ENCODE measurements at places on chromosomes 12 and 14. TPM values are rescaled to one million over a fixed set of nuclear protein-coding genes. Genes with fewer than 3 reads are reported as not detected.

GSC gene
- not detected for total RNA-seq

GRCh38 chr14:68420350-68420749 lies 372.5 kb downstream of the ZFP36L1 start:
- H3K27ac ChIP-seq = no peak overlapping the region
- peaks cover 16% of the 10 kb centered on the region for H3K4me1 ChIP-seq
- H3K27me3 ChIP-seq = no peaks in the 10 kb centered on the region

- H3K27me3 ChIP-seq = no peaks in the 10 kb centered on the region
- peaks cover 4% of the 10 kb centered on the region for H3K36me3 ChIP-seq
- peak overlapping the region; percentile 54 for H3K27ac ChIP-seq
- no peak overlapping the region for H3K4me3 ChIP-seq
Observed at GRCh38 chr12:71504476-71504875, 64.9 kb downstream of the LGR5 start.

REC8 gene
- 60.7 TPM for total RNA-seq

GRCh38 chr14:104895786-104896661 lies 28.7 kb upstream of the PLD4 start:
- H3K4me3 ChIP-seq = no peak overlapping the region
- DNase-seq = no peak
- H3K4me1 ChIP-seq = peaks cover 1% of the 10 kb centered on the region
- H3K27ac ChIP-seq = no peak overlapping the region

CAPZA3 gene
- not detected for total RNA-seq

- H3K27me3 ChIP-seq = no peaks in the 10 kb centered on the region
- peak overlapping the region; percentile 24 for H3K27ac ChIP-seq
- no peak overlapping the region for H3K4me3 ChIP-seq
Observed at GRCh38 chr14:71690478-71690877, 241.8 kb upstream of the RGS6 start.

DNA sequence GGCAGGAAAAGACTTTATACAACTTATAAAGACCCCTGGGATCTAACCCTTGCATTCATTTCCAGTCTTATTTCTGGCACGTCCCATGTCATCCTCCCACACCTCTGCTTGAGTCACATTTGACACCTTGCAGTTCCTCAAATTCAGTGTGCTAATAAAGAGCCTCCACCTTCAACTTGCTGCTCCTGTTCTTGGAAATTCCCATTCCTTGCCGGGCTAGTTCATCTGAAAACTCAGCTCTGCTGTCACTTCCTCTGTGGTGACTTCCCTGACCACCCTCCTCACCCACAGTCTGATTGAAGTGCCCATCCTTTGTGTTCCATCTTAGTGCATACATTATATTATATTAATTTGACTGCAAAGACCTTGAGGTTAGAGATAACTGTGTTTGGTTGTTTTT lies 37.4 kb upstream of the PSMA6 start:
- no peak overlapping the region for H3K27ac ChIP-seq
- peaks cover 17% of the 10 kb centered on the region for H3K4me1 ChIP-seq
- H3K27me3 ChIP-seq = no peaks in the 10 kb centered on the region
- H3K36me3 ChIP-seq = peaks cover 12% of the 10 kb centered on the region
- no peak for DNase-seq

MYF5 gene
- not detected for total RNA-seq

FAM222A gene
- 0.96 TPM for total RNA-seq

GRCh38 chr12:110431957-110432587 lies 18.1 kb downstream of the ARPC3 start:
- H3K4me1 ChIP-seq = no peaks in the 10 kb centered on the region
- no peak overlapping the region for H3K4me3 ChIP-seq
- no peak for DNase-seq

- no peak overlapping the region for H3K4me3 ChIP-seq
- no peak for DNase-seq
- H3K27ac ChIP-seq = no peak overlapping the region
- H3K4me1 ChIP-seq = no peaks in the 10 kb centered on the region
Observed at GRCh38 chr12:6084261-6084968, 40.1 kb downstream of the VWF start.

RFLNA gene
- total RNA-seq = not detected

DNA sequence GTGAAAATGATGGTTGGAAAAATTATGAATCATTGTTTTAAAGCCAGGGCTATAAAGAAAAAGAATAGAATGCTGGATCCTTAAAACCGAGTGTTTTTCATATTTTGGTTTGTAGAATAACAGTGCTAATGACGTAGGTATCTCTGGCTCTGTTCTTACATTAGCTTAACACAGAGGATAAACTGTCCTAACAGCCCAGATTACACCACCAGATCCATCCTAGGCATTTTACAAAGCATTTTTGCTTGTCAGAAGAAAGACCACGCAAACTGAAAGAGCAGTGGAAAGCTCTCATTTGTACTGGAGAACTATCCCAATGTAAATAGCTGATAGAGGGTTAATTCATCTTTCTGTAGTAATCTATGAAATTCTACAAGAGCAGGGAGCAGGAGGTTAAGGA lies 13.6 kb downstream of the IFT81 start:
- H3K4me3 ChIP-seq = no peak overlapping the region
- DNase-seq = no peak
- peaks cover 10% of the 10 kb centered on the region for H3K4me1 ChIP-seq
- H3K27me3 ChIP-seq = no peaks in the 10 kb centered on the region
- H3K27ac ChIP-seq = no peak overlapping the region

PTMS gene
- total RNA-seq = 36.2 TPM

DNA sequence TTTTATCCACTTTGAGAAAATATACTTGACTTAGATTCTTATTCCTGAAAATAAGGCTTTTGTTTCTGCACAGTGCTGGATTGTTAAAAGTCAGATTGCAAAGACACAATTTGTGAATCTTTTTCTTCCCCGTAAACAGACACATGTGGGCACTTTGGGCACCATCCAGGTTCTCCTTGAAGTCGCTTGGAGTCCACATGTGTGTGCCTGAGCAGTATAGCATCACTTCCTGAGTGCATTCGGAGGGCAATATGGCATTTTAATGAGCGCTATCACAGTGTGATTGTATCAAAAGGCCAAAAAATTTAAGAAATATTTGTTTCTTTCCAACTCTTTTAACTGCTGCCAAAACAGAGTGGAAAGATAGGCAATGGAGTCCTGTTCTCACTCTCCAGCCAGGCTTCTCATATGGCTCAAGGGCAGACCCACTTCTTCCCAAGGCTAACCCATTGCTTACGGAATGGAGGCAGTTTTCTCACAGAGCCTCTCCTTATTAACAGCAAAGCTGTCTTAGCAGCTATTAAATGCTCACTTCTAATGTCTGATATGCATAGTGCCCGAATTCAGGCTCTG lies 397.1 kb downstream of the EGLN3 start:
- no peaks in the 10 kb centered on the region for H3K36me3 ChIP-seq
- H3K27me3 ChIP-seq = no peaks in the 10 kb centered on the region
- H3K4me1 ChIP-seq = no peaks in the 10 kb centered on the region
- no peak for DNase-seq

DNA sequence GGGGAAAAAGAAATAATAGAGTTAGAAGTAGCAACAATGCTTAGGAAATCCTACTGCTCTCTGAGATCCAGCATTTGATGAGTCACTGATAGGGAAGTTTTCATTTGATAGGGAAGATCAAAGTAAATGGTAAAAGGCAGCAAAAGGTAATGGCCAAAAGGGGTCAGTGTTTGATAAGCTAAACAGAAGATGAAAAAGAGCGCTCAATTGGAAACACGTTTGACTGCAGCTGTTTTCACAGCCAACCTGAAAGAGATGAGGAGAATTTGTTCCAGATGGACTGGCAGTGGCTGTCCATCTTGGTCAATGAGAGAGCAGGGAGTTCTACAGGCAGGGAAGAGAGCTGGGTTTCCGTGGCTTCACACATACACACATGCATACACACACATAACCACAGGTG lies 264.2 kb downstream of the TMEM132C start:
- no peaks in the 10 kb centered on the region for H3K4me1 ChIP-seq
- no peaks in the 10 kb centered on the region for H3K36me3 ChIP-seq
- H3K27me3 ChIP-seq = no peaks in the 10 kb centered on the region
- no peak overlapping the region for H3K4me3 ChIP-seq

IFNG gene
- 0.91 TPM for total RNA-seq

DNA sequence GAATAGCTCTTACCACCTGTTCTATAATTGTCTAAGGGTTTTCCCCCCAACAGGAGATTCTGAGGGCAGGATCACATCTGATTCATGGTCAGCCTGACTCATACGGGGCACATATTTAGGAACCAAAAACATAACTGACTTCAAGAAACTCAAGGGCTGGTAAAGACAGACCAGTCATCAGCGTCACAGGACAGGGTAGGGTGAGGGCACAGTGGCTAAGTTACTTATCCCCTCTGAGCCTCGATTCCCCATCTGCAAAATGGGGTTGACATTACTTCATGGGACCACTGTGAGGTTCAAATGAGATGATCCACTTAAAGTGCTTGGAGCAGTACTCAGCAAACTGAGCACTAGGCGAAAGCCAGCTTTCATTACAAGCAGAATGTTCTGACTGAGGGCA lies 606 bp downstream of the CINP start:
- H3K27ac ChIP-seq = peak overlapping the region; percentile 86
- H3K27me3 ChIP-seq = no peaks in the 10 kb centered on the region
- no peak for DNase-seq
- H3K4me3 ChIP-seq = peak overlapping the region; percentile 91
- peaks cover 2% of the 10 kb centered on the region for H3K36me3 ChIP-seq

CCND2 gene
- 417 TPM for total RNA-seq

GRCh38 chr12:53064613-53065436 lies 14.4 kb downstream of the SPRYD3 start:
- H3K36me3 ChIP-seq = peaks cover 15% of the 10 kb centered on the region
- peaks cover 6% of the 10 kb centered on the region for H3K4me1 ChIP-seq
- H3K27me3 ChIP-seq = peaks cover 1% of the 10 kb centered on the region
- no peak overlapping the region for H3K27ac ChIP-seq
- peak; percentile 19 for DNase-seq

DCN gene
- total RNA-seq = not detected

DNA sequence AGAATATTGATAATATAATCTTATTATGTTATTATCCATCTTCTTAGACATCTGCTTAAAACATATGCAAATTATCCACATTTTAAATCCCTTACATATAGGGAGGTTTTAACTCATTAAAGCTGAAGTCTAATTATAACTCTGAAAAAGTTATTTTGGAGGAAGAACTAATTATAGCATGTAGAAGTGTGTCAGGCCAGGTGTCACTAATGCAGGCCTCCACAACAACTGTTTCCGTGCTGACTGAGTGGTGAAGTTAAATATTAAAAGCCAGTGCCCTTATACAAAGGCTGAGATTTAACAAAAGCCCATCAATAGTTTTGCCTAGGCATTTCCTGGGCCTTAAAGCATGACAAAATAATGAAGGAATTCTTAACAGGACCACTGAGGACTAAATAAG lies 157.4 kb downstream of the LRRK2 start:
- no peaks in the 10 kb centered on the region for H3K36me3 ChIP-seq
- H3K27me3 ChIP-seq = no peaks in the 10 kb centered on the region
- H3K4me3 ChIP-seq = no peak overlapping the region
- no peak overlapping the region for H3K27ac ChIP-seq

OASL gene
- total RNA-seq = 43.7 TPM

DNA sequence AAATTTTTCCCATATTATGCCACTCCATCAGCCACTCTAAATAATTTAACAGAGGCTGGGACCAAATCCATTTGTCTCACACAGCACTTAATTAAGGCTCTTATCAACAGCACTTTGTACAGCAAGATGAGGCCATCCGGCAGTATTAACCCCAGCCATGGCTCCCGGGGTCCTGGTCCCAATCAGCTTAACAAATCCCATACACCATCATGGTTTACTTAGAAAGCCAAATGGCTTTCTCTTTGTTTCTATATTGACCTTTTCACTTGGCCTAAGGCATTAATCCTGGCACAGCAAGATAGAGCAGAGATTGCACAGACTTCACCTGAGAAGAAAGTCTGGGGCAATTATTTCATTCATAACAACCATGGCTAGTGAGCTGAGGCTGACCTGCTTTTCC lies 38.6 kb downstream of the SPTSSA start:
- H3K27ac ChIP-seq = no peak overlapping the region
- no peak overlapping the region for H3K4me3 ChIP-seq
- peaks cover 7% of the 10 kb centered on the region for H3K27me3 ChIP-seq
- H3K36me3 ChIP-seq = no peaks in the 10 kb centered on the region
- no peak for DNase-seq

DNA sequence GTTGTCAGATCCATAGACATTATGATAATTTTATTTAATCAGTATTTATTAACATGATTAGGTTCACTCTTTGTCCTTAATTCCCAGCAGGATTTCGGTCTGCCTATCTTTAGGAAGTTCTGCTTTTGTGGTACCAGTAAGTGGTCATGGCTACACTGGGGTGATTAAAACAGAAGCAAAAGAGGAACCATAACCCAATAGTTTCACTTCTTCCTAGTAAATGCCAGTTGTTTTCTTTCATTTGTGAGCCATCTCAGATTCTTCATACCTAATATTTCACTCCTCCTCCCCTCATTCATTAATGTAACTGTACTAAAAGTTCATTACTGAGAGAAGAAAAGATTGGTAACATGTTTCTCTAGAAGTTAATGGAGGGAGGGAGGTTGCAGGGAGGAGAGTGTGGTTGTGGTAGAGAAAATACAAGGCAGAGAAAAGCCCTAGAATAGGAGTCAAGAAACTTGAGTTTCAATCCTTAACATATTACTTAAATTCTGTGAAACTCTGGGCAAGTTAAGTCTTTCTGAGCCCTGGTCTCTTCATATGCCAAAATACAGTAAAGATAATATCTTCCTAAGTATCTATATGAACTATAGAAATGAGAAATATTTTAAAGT lies 101.2 kb downstream of the PEBP1 start:
- peaks cover 14% of the 10 kb centered on the region for H3K4me1 ChIP-seq
- no peak for DNase-seq
- peaks cover 48% of the 10 kb centered on the region for H3K36me3 ChIP-seq
- no peak overlapping the region for H3K4me3 ChIP-seq
- H3K27me3 ChIP-seq = no peaks in the 10 kb centered on the region
- H3K27ac ChIP-seq = no peak overlapping the region

ZNF641 gene
- 21.3 TPM for total RNA-seq

- no peaks in the 10 kb centered on the region for H3K4me1 ChIP-seq
- H3K27ac ChIP-seq = no peak overlapping the region
- no peaks in the 10 kb centered on the region for H3K36me3 ChIP-seq
- no peak for DNase-seq
- H3K27me3 ChIP-seq = no peaks in the 10 kb centered on the region
Observed at GRCh38 chr12:20585055-20585625, 110.0 kb upstream of the SLCO1C1 start.

- DNase-seq = no peak
- H3K27me3 ChIP-seq = no peaks in the 10 kb centered on the region
- H3K36me3 ChIP-seq = no peaks in the 10 kb centered on the region
Observed at GRCh38 chr12:4117386-4118016, 156.1 kb upstream of the CCND2 start.

All from activated naive CD8-positive, alpha-beta T cell treated with anti-CD3 and anti-CD28 coated beads, Interleukin-2, amount 10 ng/mL, durations not matched to agents 7 days and 5 days (primary cell).